Stimulated activated CD4-positive, alpha-beta T cell treated with anti-CD3 and anti-CD28 coated beads, Interleukin-1b, Interleukin-23, amount 100 ng/mL, for 1 hour (primary cell): ENCODE measurements at places on chromosomes 5 and 9.

- DNase-seq: no peak
Measured at GRCh38 chr5:7659420-7659819, 191.5 kb downstream of the CFAP90 start.

DNA sequence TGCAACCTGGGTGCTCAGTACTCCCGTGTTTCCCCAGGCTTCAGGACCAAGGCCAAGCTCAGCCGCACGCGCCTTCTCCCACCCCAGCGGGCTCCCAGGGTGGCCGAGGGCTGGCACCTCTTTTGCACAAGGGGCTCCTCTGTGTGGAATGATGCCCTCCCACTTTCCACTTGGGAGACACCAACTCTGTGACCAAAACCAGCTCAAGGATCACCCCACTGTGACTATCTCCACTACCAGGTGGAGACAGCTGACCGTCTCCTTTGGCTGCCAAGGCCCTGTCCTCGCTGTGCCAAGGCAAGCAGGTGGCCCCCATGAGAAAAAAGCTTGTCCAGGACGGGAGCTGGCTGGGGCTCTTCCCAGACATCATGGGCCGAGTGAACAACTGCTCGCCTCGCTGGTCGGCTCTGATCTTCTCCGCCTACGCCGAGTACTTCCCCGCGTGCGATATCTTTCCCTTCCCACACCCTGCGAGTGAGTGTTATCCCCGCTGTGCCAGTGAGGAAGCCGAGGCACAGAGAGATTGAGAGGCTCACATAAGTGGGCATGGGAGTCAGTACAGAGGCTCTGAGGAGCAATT, 132.8 kb downstream of the ZNF354C start:
- no peak for DNase-seq

DNA sequence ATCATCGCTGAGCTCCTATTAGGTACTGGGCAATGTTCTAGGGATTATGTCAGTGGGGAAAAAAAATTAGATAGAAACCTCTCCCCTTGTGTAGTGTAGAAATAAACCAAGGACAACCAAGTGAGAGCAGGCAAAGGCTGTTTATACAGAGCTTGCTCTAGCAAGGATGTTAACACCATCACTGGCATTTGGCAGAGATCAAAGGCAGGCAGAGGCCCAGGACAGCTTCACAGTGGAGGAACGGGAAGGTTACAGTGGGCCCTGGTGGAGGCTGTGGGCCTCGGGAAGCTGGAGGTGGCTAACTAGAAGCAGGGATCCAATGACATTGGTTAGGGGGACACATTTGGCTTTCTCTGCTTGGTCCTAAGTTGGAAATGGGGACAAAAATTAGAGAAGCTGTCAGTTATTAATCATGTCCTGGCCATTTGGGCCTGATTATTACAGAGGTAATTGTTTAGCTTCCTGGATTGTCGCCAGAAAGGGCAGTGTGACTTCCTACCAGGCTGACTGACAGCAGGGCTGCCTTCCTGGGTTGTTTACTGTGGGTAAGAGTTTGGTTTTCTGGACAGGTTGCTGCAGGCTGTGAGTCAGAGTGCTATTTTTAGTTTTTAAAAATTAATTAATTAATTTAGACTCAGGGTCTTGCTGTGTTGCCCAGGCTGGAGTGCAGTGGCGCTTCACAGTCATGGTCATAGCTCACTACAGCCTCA, 259.3 kb downstream of the ROR2 start:
- DNase-seq: no peak

DNA sequence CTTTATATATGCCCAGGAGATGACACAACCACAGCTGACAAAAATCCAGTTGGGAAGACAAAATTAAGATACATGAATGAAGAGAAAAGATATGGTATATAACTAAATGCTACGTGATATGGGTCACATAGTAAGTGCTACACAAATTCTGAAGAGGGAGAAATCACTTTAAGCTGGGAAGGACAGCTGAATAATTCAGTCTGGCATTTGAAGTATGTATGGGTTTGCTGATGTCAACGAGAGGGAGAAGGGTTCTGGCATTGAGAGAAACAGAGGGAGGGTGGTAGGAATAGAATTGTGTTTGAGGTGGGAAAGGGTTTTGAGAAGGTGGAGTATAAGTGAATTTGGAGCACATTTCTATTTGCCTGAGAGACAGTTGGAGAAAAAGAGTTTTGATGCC, 6.7 kb upstream of the SLIT3 start:
- DNase-seq: no peak

GRCh38 chr9:22010866-22011625, 1.9 kb upstream of the CDKN2B start:
- no peak for DNase-seq

GRCh38 chr5:175250426-175250825, 193.6 kb downstream of the DRD1 start:
- DNase-seq: no peak

DNA sequence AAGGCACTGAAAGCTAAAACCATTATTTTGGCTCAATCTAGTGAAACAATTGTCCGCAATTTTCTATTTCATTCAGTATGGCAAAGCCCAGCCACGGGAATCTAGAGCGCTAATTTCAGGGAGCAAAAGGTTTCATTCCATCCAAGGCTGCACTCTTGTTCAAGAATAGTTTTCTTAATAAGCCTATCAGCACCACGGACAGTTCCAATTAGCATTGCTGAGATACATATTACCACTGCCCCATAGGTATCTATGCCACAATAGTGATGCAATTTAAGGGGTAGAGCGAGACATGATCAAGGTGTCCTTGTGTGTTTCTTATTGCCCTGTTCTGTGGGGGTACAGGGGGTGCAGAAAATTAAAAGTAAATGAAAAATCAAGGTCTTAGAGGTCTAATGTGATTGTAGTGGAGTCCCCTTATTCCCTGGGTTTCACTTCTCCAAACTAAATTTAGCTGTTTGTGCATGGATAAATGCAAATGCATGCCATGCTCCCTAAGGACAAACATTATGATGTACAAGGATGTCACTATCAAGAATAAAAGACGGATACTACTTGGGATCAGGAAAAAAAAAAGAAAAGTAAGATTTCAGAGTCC, 45.5 kb downstream of the SPOCK1 start:
- no peak for DNase-seq

DNA sequence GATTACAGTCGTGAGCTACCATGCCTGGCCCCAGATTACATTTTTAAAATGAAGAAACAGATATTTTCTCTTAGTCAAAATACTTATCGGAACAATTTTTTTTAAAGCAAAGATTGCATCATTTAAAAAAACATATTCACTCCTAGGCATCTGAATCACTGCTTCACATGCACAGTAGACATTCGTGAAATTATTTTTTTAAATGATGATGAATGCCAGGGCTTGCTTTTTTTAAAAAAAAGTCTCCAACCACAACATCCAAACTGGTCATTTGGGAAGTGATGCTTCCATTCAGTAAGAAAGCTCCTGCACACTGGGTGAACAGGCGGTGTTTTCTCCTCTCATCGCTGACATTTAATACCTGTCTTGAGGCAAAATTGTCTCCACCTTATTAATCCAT, 223.0 kb upstream of the DMRT1 start:
- no peak for DNase-seq
